Sigmoid colon (tissue), 7 donors: ENCODE measurements at places on chromosomes 4 and X. TPM values are rescaled to one million over a fixed set of nuclear protein-coding genes. Genes with fewer than 3 reads are reported as not detected.

DNA sequence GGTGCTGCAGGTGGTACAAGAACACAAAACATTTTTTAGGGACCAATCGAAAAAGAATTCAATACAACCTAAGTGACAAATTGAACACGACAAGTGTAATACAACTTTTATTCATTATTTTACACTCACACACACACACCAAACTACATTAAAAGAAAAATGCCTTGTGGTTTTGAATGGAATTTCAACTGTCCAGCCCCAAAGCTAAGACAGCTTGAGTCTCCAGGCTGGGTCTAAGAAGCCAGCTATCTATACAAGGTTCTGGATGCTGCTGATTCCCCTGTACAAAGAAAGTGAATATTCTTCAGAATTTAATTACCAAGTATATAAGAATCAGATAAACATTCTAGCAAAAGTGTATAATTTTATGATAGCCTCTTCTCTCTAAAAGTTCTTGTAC lies 118.2 kb downstream of the PPP3CA start:
- DNase-seq = no peak

DNA sequence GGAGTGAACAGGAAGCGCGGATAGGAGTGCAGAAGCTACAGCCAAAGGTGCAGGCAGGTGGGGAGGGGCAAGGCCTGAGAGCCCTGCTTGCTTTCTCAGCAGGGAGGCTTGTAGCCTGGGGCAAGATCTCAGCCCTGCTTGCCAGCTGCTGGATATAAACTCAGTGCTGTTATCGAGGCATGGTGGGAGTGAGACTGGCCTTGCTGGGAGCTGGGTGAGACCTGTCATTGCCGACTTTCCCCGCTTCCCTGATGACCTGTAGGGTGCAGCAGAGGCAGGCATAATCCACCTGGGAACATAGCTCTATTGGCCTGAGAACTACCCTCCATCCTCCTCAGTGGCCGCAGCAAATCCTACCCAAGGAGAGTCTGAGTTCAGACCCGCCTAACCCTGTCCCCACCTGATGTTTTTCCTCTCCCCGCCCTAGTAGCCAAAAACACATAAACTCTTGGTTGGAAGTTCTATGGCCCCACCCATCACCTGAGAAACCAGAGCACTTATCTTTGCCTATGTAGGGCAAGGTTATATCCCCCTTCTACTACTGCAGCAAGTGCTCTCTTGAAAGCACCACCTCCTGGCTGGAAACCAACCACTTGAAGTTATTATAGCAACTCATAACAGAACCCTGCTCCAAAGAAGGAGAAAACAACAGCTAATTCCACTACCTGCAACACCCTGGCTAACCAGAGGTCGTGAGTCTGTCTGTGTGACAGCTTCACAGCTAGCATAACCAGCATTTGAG lies 80.7 kb downstream of the FHIP1A start:
- DNase-seq = no peak

APLN gene
- total RNA-seq = not detected

ARHGAP24 gene
- total RNA-seq = 23.1 TPM

MAGEA2 gene
- total RNA-seq = not detected

GRCh38 chr4:11261066-11261850 lies 167.4 kb downstream of the HS3ST1 start:
- DNase-seq = no peak

DNA sequence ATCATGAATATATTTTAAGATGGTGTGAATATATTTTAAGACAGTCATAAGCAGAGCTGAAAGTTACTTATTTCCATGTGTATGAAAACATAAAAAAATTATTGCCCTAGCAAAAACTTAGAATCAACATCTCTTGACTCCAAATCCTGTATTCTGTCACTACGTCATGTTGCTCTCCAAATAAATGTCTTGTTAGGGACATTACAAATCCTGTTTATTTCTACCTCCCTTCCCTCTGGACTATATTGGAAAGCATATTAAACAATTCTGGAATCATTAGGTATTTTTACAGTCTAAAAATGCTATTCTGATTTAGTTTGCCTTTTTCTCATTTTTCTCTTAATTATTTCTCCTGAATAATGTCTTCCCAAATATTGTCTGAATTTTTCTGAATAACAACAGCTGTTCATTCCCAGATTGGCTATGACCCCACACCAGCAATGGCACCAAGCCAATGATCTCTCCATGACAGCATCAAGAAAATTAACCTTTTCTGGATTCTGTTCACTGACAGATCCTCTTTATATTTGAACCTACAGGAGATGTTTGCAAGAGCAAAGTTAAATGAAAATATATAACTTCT lies 523.1 kb downstream of the IQCM start:
- no peak for DNase-seq

SMIM10L2A gene
- 1.1 TPM for total RNA-seq

- DNase-seq = no peak
Measured at GRCh38 chr4:70712150-70712549, 9.6 kb upstream of the RUFY3 start.

DNA sequence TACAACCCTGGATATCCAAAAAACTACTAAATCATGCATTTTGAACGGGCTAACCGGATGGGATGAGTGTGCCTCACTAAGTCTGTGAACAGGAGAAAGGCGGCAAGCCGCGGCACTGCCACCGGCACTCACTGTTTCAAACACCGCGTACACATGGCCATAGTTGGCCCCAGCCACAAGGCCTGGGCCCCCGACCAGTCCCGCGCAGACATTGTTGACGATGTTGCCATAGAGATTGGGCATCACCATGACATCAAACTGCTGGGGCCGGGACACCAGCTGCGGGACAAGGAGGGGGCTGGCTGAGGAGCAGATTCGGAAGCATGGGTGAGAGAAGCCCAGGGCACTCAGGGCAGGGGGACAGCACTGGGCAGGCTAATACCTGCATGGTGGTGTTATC lies 5.8 kb downstream of the SRPK3 start:
- no peak for DNase-seq

SSX4B gene
- not detected for total RNA-seq

GRCh38 chr4:28557755-28558154 lies 1697.1 kb downstream of the STIM2 start:
- no peak for DNase-seq

DNA sequence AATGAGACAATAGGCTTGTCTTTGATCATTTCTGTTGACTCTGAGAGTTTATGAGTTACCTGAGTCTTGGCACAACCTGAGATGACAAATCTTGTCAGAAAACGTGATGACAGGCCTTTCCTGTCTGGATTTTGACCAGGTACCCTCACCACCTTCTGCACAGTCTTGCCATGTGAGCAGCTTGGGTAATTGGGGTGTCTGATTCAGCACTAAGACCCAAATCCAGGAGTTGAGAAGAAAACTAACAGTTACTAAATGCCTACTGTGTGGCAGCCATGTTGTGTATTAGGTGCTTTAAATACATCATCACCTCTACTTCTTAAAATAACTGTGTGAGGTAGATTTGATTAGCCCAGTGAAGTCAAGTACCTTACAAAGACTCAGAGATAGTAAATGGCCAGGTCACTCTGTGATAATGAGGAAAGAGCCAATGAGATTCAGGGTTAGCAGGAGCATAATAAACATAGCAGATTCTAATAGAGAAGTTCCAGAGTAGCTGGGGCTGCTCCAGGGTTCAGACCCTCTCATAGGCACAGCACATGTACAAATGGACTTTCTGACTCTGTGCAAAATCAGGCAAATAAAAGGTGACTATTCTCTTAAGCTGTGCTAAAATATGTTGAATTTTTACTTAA lies 2.8 kb downstream of the EREG start:
- no peak for DNase-seq

- DNase-seq = no peak
Measured at GRCh38 chr4:168498251-168498650, 1.4 kb downstream of the PALLD start.

DNA sequence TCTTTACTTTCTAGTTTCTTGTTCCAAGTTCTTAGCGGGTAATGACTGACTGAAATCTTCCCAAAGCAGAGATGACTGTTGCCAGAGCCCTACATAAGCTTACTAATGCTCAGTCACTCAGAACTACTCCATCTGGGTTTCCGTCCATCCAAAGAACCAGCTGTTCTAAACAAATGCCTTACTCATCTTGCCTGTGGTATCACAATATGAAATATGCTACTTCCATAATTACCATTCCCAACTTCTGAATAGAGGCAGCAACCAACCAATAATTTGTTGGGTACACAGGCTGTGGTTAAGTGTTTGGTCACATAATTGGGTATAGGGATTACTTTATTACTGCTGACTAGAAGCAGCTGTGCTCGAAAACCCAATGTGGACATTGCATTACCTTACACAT lies 930.2 kb upstream of the DIAPH2 start:
- DNase-seq = no peak

GLRA2 gene
- total RNA-seq = not detected

- DNase-seq = no peak
Measured at GRCh38 chrX:120365968-120366367, 4.1 kb downstream of the ATP1B4 start.

PRAF2 gene
- total RNA-seq = 18.7 TPM
